T1000 (cell line): ENCODE measurements at places on chromosomes 11 and 22.

GRCh38 chr11:69598147-69598546, 42.8 kb upstream of the CCND1 start:
- DNase-seq = no peak

DNA sequence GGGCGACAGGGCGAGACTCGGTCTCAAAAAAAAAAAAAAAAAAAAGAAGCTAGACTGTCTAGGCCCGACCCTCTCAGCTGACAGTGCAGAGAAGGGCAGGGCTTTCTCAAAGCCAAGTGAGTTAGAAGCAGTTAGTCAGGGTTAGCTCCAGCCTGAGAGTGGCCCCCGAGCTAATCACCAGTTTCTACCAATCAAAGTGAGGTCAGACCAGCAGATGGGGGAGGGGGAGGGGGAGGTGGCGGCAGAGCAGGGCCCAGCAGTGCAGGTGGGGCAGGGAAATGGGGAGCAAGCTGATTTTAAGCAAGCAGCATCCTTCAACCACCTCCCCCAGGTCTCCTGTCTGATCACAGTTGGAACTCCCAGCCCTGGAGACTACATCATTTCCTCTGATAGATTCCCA, 55.3 kb upstream of the PRR5 start:
- DNase-seq = no peak

DNA sequence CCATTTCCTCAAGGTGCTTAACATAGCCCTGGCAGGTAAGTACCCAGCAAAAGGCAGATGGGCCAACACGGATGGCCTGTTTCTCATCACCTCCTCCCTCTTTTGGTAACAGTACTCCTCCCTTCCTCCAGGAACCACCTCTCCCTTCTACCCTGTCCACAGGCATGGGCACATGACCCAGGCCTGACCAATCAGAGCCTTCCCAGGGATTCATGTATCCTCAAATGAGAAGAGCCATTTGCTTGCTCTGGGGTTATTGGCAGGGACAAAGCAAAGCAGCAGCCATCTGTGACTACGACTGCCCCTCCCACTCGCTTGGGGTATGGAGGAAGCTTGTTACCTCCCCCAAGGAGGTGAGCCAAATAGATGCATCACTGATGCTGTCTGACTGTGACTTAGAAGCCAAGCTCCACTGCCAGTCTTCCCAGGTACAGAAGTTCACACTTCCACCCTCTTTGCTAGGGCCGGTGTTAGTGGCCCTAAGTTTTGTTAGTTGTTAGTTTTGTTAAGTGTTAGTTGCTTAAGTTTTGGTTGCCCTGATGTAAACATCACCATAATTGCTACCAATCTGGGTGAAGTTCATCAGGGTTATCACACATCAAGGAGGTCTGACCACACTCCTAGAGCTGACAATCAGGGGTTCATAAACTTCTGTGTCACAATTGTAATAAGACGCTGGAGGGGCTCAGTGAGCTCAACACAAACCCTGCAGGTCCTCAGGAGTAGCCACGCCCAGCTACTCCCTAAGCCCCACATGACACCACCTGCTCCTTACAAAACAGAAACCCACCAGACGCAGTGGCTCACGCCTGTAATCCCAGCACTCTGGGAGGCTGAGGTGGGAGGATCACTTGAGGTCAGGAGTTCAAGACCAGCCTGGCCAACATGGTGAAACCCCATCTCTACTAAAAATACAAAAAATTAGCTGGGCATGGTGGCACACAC, 57.3 kb downstream of the ARFGAP3 start:
- no peak for DNase-seq

DNA sequence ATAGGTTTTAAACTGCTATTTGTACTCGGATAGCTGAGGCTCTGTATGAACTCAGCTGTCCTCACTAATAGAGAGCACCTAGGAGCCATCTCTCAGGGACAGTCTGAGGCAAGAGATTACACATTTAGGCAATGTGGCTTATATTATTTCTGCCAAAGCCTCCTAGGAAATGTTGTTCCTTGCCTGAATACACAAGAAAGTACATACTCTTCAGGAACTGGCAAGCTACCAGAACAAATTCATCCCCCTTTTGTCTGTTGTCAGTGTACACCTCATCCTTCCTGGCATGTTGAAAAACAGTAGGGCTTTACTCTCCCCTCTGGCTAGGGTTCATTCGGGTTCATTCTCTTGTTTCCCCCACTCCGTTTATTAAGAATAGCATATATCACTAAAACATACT, 615.9 kb upstream of the FAT3 start:
- no peak for DNase-seq

DNA sequence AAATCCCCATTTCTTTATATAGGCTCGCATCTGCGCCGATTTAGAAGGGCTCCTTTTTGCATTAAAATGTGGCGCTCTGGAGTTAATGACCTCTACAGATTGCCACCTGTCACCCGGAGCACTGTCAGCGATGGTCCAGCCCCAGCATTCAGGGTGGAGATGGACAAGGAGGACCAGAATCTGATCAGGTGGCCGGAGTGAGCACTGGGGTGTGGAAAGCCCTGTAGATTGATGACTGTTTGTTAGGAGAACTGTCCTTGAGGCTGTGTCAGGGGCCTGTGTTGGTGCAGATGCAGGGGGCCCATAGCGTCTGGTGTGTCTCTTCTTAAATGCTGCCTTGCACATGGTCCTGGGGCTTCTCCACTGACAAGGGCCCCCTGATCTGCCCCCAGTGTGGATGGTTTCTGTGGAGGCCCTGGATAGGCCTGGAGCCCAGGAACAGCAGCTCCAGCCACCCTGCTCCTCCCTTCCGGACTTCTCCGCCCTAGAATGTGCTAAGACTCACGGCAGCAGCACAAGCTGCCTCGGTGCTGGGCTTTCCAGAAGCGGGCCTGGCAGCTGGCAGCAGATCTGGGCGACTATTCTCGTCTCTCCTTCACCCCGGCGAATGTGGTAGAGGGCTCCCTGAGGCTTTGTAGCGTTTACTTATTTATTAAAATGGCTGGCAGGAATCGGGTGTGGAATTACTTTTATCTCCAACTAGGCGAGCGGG, 1333.3 kb downstream of the BRD1 start:
- no peak for DNase-seq

DNA sequence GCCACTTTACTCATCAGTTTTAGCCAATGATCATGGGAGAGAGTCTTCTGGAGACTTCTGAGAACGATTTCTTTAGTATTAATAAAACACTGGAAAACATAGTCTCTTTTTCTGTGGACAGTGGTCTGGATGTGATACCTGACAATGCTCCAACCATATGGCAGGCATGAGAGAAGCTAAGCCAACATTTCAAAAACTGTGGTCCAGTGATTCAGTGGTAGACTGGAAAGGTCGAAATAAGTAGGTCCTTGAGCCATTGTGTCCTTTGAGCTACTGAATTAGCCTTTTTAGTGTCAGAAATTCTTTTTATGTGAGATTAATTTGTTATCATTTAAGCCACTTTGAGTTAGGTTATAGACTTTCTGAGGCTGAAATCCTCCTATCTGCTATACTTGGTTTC, 197.7 kb upstream of the CTSC start:
- no peak for DNase-seq

GRCh38 chr11:73461335-73461840, 85.2 kb downstream of the RELT start:
- no peak for DNase-seq

GRCh38 chr11:74702383-74703007, 28.7 kb downstream of the CHRDL2 start:
- no peak for DNase-seq

DNA sequence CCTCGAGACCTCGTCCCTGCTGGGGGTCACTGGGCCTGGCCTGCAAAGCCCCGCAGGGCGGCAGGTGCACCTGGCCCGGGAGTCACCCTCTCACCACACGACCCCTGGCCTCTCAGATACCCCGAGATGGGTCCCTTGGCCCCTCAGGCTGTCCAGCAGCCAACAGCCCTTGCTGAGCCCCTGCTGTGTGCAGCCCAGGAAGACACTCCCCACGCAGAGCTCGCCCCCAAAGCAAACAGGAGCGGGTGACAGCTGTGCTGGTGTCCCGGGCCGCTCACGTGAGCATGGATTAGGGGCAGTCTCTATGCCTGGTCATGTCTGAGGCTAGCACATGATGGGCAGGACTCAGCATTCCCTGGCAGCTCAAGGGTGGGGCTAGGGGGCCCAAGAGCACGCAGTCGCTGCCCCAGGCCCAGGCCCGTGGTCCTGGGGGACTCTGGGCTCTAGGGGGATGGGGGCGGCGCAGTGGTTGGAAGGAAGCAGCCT, 31.3 kb downstream of the WNT7B start:
- DNase-seq = no peak
